ENCODE measurements at places on chromosomes 7 and 10. TPM values are rescaled to one million over a fixed set of nuclear protein-coding genes. Genes with fewer than 3 reads are reported as not detected.

The NPC1L1 gene
- under 0.01 TPM for total RNA-seq

The TRIL gene
- 0.17 TPM for total RNA-seq

The STOX1 gene
- total RNA-seq = under 0.01 TPM

The PTER gene
- total RNA-seq = 10.4 TPM

The MAP3K8 gene
- 20.0 TPM for total RNA-seq

The WDFY4 gene
- 0.66 TPM for total RNA-seq
